ENCODE measurements at places on chromosomes 1 and 21.

DNA sequence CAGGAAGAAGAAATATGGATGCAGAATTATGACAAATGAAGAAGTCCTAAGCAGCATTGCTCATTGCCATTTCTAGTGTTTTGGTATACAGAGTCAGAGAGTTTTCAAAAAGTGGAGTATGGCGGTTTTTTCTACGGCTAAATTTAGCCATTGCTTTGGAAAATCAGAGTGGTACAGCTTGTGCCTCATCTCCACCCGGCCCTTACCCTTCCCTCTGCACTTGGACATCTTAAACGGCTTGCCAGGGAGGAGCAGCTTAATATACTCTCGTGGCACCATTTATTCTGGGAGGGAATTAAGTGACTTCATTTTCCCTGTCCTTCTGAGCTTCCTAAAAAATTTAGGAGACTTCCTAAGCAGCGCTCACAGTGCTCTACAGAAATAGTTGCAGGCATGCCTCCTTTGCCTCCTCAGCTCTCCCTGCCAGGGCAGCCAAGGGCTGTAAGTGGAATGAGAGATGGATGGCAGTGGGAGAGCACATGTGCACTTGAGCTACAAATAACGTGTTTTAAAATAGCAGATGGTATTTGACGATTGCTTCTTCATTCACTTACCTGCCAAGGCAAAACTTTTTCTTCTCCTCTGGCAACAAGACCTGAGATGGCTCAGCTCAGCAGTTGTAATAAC is 51.5 kb upstream of the VAMP3 start:
- no peak for DNase-seq

GRCh38 chr1:173122344-173122935 is 71.7 kb upstream of the TNFSF18 start:
- DNase-seq = no peak

GRCh38 chr1:76287917-76288316 is 213.4 kb downstream of the ST6GALNAC3 start:
- DNase-seq = no peak

DNA sequence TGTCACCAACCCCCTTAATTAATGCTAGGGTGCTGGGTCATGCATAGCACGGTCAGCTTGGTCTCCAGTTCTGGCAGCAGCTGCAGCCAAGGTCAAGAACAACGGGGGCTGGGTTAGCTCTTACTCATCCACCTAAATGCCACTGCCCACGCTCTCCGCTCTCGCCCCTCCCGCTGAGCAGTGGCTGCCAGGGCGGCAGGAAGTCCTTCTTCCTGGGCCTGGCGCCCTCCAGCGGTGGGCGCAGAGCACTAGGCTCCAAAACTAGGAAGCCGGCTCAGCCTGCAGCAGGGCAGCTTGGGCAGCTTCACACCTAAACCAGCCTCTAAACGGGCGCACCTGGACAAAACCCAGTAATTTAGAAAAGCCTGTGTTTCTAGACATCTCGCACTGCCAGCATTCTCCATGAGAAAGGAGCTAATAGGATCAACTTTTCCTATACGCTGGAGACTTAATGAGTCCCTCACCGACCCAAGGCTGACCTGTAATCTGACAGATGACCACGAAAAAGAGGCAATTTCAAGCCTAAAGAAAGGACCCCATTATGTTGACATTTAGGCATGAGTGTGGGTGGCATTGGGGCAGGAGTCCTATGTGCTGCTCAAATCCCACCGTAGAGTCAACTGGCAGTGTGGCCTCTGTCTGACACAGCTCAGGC is 78.4 kb upstream of the LRRN2 start:
- peak; percentile 35 for DNase-seq

GRCh38 chr1:10059342-10059718 is 26.6 kb downstream of the UBE4B start:
- DNase-seq = no peak

DNA sequence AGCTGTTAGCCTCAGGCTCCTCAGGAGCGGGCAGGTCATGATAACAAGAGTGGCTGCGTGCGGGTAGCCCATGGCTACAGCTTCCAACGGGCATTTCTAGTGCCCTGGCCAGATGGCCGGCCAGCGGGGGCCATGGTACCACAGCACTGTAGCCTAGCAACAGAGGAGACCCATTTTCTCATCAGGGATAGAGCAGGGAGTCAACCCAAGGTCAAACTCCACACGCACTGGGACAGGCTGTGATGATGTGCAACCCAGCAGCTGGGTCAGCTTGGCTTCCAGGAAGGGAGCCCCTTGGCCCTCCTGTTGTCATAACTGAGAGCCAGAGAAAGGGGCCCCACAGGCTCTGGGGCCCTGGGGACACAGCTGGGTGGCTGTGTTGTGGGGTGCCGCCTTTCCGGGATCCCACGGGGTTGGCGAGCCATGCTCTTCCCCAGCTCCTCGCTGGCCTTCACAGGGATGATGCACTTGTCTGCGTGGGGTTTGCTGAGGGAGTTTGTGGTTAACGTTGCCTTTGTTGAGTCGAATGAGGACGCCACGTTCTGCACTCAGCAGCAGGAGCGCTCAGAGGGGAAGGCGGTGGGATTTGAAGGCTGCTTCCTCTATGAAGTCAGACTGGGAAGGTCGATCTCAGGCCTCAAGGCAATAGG is 46.3 kb downstream of the COL18A1 start:
- no peak for DNase-seq

- DNase-seq = no peak
These were observed 37.0 kb downstream of the SPAG17 start for GRCh38 chr1:118148034-118148433.

DNA sequence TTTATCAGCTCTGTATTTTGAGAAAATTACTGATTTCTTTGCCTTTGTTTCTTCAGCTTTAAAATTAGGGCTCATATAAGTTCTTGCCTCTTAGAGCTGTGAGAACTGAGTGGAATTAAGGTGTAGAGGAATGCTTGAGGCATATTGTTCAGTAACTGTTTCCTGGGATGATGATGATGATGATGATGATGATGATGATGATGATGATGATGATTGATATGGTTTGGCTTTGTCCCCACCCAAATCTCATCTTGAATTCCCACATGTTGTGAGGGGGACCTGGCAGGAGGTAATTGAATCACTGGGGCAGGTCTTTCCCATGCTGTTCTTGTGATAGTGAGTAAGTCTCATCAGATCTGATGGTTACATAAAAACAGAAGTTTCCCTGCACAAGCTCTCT is 118.7 kb downstream of the CHRM3 start:
- no peak for DNase-seq

- DNase-seq = no peak
These were observed 392.0 kb downstream of the PLPP3 start for GRCh38 chr1:56187405-56187804.

GRCh38 chr1:192527950-192528349 is 47.6 kb upstream of the RGS1 start:
- no peak for DNase-seq

GRCh38 chr1:209652873-209653401 is 712 bp upstream of the LAMB3 start:
- DNase-seq = peak; percentile 65

- peak; percentile 25 for DNase-seq
These were observed 239.8 kb upstream of the C1orf105 start for GRCh38 chr1:172180501-172181285.
